ENCODE measurements at places on chromosomes 13 and 19.

DNA sequence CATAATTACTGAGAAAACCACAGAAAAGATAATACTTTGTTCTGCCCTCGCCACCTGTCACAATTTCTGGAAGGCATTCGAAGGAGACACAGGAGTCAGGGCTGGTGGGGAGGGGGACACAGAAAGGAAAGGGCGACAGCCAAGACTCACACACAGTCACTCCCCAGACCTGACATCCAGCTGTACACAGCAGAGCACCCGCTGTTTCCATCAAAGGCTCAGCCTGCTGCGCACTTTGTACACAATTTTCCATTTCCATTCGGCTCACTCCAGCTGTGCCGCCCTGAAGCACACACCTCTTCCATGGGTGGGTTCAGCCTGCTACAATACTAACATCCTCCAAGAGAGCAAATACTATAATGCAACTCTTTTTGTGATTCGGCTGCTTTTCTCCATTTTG, 38.0 kb downstream of the STK24 start:
- DNase-seq, result no peak

GRCh38 chr13:33058776-33059327, 42.6 kb downstream of the KL start:
- no peak for DNase-seq

DNA sequence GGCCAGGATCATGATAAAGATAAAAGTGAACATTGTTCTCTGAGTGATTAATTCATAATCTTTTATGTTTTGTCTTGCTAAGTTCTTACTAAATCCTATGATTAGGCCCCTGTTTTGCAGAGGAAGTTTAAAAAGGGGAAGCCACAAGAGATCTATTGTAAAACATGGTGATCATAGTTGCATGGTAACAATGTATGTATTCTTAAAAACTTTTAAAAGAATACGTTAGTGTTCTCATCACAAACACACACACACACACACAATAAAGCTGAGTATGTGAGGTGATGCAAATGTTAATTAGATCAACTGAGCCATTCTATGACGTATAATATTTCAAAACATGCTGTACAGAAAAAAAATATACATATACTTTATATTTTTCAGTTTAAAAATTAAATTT, 51.2 kb downstream of the MBD3L2B start:
- DNase-seq, result no peak

DNA sequence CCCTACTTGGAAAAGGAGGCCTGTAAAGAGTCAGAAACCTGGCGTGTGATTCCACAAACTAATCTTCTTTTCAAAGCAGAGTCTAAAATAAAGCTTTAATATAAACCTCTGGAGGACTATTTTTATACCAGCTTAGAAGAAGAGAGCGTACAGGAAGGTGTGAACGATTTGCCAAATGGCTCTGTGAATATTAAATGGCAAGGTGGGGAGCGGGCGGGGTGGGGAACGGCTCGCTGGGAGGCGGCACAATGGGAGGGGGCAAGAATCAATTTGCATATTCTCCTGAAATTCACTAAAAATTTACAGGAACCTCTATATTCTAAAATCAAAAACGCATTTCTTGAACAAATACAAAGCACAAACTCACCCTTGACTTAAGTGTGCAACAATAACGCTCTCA, 982 bp downstream of the ZNF780B start:
- DNase-seq, result no peak

DNA sequence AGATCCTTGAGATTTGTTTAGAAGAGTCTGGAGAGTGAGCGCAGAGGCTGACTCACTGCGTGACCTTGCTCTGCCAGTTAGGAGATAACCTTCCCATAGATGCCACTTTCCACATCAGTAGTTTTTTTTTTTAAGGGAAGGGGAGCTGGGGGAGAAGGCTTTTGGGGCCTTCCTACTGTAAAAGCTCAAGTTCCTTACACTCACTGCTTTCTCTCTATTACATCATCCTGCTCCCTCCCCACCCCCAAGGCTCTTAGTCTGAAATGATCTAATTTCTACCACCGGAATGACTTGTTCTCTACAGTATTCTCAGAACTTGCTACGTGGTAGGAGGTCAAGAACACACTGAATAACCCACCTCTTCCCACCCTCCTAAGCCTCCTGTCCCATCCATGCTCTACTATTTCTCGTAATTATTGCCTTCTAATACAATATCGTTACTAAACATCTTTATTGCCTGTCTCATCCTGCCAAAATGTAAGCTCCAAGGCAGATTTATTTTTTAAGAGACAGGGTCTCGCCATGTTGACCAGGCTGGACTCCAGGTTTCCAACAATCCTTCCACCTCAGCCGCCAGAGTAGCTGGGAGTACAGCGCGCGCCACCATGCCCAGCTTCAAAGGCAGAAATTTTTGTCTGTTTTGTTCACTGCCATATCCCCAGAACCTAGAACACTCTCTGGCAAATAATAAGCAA, 1.2 kb downstream of the LONP1 start:
- peak; percentile 16 for DNase-seq

DNA sequence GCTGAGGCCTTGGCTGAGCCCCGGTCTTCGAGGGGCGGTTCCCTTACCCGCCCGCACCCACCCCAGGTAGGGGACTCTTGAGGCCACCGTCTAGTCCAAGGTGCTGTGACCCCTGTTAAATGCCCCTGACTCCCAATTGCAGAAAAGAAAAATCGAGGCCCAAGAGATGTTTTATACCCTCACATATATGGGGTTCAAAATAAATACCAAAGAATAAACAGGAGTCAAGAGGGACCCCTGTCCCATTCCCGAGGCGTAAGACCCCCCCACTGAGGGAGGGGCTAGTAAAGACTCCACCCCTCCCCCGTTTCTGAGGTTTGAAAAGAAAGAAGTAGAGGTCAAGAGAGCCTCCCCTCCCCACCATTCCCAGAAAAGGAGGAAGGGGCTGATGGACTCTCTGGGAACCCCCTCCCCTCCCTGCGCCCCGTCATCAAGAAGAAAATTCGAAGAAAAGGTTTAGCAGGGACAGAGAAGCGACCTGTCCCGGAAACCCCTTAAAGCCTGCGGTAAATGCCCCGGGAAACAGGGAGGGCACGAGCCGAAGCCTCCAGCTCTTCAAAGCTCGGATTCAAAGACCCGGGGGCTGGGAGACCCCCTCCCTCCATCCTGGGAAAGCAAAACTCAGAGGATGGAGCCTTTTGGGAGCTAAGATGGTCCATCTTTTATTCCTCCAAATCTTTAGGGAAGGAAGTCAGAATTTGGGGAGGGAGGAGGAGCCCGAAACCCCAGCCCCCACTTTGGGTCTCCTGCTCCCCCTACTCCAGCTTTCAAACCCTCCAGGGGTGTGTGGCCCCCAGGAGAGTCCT, 755 bp upstream of the RAB3A start:
- DNase-seq, result no peak

All from hematopoietic multipotent progenitor cell (in vitro differentiated cells).